ENCODE measurements at places on chromosomes 7 and 10.

- peak; percentile 30 for DNase-seq
These were observed 32.4 kb upstream of the MTPN start for GRCh38 chr7:136009488-136010079.

DNA sequence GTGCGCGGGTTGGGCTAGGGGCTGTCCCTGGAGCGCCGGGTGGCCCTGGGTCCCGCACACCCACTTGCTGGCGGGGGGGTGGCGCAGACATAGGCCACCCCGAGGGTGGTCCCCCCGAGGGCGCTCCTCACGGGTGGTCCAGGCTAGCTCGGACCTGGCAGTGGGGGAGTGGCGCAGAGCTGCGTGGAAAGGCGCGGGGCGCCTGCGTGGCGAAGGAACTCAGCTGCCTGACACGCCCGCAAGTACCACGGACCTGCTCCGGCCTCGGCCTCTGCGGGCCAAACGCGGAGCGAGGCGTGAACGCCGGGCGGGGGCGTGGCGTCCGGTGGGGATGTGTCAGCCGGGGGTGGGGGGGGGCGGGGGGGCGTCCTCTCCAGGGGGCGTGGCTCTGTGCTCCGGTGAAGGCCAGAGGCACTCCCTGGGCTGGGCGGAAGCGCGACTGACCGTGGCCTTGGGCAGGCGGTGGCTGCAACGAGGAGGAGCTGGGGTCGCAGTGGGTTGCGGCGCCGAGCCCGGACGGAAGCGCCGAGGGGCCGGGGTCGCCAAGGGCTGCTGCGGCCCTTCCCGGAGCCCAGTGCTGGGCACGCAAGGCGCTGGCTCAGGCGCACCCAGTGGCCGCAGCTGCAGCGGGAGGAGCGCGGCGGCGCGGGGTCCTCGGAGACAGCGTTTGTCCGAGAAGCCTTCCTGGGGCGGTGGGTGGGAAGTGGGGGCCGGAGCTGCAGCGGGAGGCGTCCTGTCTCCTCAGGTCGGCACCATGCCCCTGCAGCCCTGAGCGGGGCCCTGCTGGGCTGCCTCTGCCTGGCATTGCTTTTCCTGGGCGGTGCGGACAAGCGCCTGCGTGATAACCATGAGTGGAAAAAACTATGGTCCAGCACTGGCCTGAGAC lies 58.9 kb upstream of the NUPR2 start:
- DNase-seq: peak; percentile 49

DNA sequence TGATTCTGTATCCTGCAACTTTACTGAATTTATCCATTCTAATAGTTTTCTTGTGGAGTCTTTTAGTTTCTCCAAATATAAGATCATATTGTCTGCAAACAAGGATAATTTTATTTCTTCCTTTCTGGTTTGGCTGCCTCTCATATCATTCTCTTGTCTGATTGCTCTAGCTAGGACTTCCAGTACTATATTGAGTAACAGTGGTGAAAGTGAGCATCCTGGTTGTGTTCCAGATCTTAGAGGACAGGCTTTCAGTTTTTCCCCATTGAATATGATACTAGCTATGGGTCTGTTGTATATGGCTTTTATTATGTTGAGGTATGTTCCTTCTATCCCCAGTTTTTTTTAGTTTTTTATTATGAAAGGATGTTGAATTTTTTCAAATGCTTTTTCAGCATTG lies 28.2 kb downstream of the KLHL7 start:
- no peak for DNase-seq

GRCh38 chr7:157978766-157979165 lies 608.9 kb downstream of the PTPRN2 start:
- DNase-seq: no peak

DNA sequence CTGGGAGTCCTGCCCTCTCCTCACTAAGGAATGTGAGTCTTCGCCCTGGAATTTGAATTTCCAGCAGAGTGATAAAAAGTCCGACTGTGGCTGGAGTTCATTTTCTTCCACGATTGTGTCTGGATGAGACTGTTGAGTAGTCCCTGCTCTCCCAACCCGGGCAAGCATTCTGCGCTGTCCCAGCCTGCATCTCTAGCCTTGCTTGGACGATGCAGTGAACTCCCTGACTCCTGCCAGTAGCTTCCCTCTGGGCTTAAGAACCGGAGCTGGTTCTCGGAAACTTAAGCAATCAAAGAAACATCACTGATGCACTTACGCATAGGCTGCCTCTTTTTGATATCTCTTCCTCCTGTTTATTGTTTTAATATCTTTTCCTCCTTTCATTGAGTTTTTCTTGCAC lies 116.0 kb upstream of the FZD8 start:
- no peak for DNase-seq

GRCh38 chr7:30252885-30253795 lies 31.3 kb upstream of the ZNRF2 start:
- DNase-seq: no peak

DNA sequence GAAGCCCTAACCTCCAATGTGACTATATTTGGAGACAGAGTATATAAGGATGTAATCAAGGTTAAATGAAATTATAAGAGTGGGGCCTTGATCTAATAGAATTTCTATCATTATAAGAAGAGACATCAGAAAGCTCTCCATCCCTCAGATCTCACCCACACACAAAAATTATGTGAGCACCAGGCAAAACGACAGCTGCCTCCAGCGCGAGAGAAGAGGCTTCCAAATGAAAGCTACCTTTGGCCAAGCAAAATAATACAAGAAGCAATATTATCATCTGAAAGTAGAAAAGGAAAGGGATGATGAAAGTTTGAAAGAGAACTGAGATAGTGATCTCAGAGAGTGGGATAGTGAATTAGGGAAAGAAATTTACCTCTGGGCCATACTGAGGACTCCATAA lies 1192.5 kb downstream of the NXPH1 start:
- no peak for DNase-seq

GRCh38 chr7:105826143-105826542 lies 50.3 kb downstream of the ATXN7L1 start:
- DNase-seq: no peak

GRCh38 chr7:158971214-158971613 lies 114.9 kb downstream of the DYNC2I1 start:
- no peak for DNase-seq

- DNase-seq: no peak
These were observed 23.4 kb upstream of the ARHGAP12 start for GRCh38 chr10:31952066-31952465.

GRCh38 chr10:44713307-44713706 lies 197.8 kb upstream of the TMEM72 start:
- DNase-seq: no peak

DNA sequence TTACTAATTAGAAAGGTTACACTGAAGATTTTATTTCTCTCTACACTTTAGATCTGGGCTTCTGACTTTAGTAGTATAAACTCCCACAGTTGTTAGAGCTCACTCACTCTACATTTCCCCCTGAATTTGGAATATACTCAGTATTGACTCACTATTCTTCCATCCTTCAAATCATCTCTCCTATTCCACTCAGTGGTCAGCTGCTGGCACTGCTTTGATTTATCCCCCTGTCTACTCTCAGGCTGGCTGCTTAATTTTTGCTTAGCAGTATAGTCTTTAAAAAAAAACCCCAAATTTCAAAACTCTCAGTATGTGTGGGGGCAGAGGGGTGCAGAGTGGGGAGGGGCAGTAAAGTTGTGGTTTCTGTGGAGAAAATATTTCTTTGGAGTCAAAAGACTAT lies 68.9 kb downstream of the CDK6 start:
- no peak for DNase-seq

DNA sequence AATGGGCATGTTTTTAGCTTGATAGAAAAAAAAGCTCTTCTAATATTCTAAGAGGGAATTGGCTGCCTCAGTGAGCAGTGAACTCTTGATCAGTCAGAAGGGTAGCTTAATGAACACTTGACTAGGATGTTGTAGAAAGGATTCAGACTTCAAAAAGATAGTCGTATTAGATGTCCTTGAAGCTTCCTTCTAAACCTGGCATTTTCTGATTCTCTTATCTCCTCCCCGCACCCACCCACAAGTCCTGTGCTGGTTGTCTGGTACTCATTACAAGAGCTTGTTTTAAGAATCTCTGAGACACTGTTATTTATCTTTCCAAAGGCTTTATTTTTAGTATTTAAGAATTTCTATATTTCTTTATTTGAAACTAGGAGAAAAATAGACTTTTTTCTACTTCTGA lies 7.4 kb upstream of the SMIM30 start:
- no peak for DNase-seq

DNA sequence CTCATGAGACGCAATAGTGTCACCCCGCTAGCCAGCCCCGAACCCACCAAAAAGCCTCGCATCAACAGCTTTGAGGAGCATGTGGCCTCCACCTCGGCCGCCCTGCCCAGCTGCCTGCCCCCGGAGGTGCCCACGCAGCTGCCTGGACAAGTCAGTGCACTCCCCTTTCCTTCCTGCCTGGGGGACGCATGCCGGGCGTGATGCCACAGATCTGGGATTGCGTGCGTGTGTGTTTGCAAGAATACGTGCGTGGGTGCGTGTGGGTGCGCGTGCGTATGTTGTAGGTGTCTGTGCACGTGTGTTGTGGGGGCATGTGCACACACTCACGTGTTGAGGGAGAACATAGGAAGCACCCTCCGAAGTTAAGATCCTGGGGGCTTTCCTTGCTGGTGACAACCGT lies 23.5 kb downstream of the PFKFB3 start:
- DNase-seq: no peak

- no peak for DNase-seq
These were observed 222.0 kb upstream of the IMMP2L start for GRCh38 chr7:111784296-111784695.

GRCh38 chr7:42432644-42433043 lies 195.6 kb upstream of the GLI3 start:
- no peak for DNase-seq

DNA sequence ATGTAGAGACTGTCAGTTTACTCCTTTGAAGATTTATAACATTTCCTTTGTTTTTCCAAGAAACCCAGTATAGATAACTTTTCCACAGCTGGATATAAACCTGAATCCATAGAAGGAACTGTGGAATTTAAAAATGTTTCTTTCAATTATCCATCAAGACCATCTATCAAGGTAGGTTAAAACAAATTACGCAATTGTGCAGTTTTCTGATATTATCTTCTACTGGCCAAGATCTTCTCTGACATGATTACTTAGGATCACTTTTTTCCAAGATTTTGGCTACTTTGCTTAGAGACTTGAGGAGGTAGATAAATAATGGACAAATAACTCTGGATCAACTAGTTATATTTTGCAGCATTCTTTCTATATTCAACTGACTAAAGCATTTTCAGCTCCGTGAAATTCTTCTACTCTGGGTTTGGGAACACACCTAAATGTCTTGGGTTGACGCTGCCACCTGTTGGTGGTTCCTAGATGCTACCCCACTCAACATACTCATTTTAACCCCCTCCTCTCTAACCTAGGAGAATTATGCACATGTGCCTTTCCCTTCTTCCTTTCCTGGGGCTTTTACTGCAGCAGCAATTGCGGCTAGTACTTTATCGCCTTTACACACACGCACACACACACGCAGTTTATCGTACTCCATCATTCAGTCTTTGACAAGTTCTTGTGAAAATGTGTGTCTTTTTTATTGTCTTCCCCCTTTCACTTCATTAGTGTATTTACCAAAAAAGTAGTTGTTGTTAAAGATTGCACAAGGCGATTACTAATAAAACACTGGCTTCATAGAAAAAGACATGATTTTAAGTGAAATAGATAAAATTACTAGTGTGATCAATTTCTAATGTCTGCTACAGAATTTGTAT lies 32.7 kb downstream of the ABCB5 start:
- DNase-seq: no peak

DNA sequence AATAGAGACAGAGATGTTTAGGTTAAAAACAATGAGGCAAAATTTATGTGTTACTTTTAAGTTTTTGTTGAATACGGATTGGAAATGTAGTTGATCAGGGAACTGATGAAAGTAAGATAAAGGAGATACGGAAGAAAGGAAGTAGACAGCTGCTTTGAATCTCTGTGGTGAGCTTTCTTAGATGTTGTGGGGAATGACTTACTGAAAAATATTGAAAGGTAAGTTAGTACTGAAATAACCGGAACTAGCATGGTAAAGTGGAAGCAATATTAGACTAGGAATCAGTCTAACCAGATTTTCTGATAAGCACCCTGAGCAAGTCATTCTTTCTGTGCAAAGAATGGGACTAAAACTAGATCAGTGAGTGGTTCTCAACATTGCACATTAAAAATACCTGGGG lies 34.8 kb downstream of the LUC7L2 start:
- no peak for DNase-seq

- DNase-seq: no peak
These were observed 217.3 kb upstream of the CCDC6 start for GRCh38 chr10:60123668-60124067.

GRCh38 chr7:133545618-133546017 lies 292.7 kb downstream of the EXOC4 start:
- no peak for DNase-seq

DNA sequence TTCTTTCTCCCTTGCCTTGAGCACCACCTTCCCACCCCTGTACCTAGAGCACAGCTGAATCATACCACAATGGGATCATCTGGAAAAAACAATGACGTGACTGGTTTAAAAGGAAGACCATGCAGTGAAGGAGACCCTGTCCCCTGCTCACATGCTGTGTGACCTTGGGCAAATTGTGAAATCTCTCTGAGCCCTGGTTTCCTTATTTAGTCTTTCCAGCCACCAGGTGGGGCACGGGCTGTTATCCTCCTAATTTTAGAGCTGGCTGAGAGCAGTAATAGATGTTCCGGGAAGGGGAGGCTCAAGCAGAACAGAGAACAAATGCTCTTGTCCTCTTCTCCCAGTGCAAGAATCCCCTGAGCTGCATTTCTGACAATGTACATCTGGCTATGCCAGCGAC lies 198.3 kb downstream of the RPS24 start:
- DNase-seq: no peak

GRCh38 chr7:22581099-22581498 lies 81.1 kb upstream of the STEAP1B start:
- DNase-seq: no peak

GRCh38 chr10:98538472-98538871 lies 91.7 kb upstream of the HPS1 start:
- DNase-seq: no peak

- no peak for DNase-seq
These were observed 233.4 kb downstream of the GPR37 start for GRCh38 chr7:124532166-124532565.

GRCh38 chr7:129391546-129392171 lies 42.6 kb upstream of the STRIP2 start:
- DNase-seq: no peak

DNA sequence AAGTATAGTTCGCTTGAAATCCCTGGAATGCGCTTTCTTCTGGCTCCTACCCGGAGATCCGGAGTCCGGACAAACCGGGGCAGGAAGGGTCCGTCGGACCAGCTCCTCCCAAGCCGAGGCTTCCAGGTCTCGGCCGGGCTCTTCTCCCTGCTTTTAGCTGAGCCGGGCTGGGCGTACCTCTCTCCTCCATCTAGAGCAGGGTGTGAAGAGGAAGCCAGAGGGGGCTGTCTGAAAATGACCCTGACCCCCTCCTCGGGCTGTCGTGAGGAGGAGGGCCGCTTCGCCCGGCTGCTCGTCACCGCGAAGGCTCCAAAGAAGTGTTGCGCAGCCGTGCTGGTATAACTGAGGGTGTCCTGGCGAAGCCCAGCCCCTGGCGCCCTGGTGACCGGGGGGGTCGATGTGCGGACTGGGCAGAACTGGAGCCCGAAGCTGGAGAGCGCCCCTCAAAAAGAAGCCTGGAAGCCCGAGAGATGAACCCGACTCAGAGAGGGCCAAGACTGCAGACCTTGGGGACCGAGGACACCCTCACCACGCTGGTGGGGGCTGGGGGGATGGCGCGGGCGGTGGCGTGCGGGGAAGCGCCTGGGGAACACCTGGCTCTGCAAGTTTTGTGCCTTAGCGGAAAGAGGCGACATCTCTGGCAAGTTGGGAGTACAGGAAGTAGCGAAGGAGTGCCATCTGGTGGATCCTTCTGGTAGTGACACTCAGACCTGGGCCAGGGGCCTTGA lies 5.7 kb downstream of the KAZALD1 start:
- DNase-seq: peak; percentile 83

GRCh38 chr10:96133135-96133534 lies 3.0 kb downstream of the ZNF518A start:
- no peak for DNase-seq
